Glutamatergic neuron (in vitro differentiated cells): ENCODE measurements at places on chromosomes 16 and 17.

DNA sequence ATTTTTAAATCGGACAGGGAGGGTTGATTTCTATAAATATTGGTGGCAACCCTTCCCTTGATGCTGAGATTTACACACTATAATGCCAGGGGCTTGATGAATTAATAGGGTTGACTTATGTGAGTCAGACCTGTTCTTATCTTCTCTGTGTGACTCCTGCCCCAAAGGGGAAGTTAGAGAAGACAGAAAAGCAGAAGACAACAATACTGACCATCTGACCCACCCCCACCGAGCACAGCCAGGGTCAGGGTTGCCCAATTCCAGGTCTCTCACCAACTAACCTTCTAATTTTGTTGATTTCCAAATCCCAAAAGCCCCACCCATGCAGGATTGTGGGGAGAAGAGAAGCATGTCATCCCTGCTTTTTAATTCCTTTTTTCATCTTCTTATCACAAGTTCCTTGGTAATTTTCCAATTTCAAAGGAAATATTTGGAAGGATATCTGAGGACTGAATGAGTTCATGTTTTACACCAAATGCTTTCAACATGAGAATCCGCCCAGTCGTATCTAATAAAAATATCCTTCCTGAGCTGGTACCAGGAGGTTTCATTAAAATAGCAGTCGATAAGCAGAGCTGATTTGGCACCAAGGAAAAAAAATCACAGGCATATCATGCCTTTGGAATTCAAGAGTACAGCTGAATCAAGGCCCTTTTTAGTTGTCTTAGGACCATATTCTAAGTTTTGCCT lies 603.4 kb upstream of the CDH11 start:
- no peak for DNase-seq

GRCh38 chr17:68290268-68290954 lies 516 bp downstream of the SLC16A6 start:
- DNase-seq = peak; percentile 34

- DNase-seq = no peak
These were observed 14.7 kb downstream of the RARA start for GRCh38 chr17:40323391-40324381.

- DNase-seq = no peak
These were observed 13.3 kb upstream of the ACSF3 start for GRCh38 chr16:89080196-89080853.

DNA sequence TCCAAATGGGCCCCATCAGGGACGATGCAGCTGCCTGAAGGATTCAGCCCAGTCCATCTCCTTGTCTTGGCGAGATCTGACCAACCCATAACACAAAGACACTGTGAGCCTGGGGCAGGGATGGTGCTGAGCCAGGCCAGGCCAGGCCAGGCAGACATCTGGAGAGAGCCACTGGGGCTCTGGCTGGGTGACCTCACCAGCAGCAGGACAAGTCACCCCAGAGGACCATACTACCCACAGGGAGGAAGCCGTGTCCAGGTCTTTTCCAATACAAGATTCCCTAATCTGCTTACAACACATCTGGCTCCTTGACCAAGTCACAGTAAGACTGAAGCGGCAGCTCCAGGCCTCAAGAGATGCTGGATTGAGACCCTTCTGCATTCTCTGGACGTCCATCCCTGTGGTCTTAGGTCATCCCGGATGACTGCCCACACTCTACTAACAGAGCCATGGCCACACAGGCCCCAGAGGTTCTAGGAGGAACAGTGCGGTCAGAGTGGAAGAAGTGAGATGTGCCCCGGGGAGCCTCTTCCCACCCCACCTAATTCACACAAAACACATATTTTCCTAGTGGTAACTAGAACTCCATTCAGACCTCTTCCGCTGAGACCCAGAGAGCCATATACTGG lies 81.8 kb upstream of the RCVRN start:
- DNase-seq = no peak

- no peak for DNase-seq
These were observed 47.0 kb downstream of the COTL1 start for GRCh38 chr16:84570739-84571403.

- DNase-seq = no peak
These were observed 886.5 kb upstream of the SOX9 start for GRCh38 chr17:71234349-71234748.

DNA sequence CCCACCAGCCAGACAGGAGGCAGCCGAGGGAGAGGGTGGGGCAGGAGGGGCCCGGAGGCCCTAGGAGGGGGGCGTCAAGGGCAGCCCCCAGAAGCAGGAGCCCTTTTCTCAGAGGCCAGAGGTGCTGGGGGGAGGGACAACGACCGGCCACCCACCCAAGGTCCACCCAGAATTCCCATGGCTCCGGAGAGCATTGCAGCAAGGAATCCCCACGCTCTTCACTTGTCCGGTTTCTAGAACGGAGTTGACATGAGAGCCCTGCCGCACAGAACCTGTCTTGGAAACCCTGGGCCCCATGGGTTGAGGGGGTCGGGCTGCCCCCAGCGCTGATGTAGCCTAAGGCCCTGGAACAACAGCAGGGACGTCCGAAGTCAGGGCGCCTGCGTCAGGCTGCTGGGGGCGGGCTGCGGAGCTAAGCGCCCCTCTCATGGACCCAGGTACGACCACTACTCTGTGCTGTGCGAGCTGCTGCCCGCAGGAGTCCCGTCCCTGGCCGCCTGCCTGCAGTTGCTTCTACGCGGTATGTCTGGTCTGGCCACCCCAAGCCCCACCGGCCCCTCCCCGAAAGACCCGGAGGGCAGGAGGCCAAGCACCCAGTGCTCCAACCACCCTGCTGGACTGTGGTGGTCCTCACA lies 11.2 kb downstream of the CYBC1 start:
- no peak for DNase-seq

DNA sequence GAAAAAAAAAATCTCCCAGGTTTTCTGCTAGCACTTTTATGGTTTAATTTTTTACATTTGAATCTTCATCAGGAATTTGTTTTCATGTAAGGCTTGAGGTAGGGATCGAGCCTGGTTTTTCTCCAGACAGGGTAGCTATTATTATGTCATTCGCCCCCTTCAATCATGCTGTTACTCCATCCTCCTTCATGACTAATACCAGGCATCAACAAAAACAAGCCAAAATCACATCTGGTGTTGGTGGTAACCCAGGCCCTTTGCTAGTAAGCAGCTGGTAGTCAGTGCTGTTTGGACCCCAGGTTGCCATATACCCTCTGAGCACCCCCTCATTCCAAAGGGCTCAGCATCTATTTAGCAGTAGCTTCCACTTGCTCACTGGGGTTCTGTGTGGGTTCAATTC lies 29.5 kb downstream of the DRC3 start:
- no peak for DNase-seq

- DNase-seq = peak; percentile 40
These were observed 676 bp downstream of the CPD start for GRCh38 chr17:30379303-30379902.

- DNase-seq = peak; percentile 2
These were observed 157.4 kb downstream of the FOXL1 start for GRCh38 chr16:86735727-86736126.

DNA sequence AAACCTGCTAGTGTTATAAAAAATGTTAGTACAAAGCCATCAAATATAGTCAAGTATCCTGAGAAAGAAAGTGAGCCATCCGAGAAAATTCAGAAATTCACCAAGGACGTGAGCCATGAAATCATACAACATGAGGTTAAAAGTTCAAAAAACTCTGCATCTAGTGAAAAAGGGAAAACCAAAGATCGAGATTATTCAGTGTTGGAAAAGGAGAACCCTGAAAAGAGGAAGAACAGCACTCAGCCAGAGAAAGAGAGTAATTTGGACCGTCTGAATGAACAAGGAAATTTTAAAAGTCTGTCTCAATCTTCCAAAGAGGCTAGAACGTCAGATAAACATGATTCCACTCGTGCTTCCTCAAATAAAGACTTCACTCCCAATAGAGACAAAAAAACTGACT lies 31.7 kb downstream of the RBBP6 start:
- no peak for DNase-seq
